ENCODE measurements at places on chromosomes 11 and 22. TPM values are rescaled to one million over a fixed set of nuclear protein-coding genes. Genes with fewer than 3 reads are reported as not detected.

NEAT1 gene
- 26.4 TPM for total RNA-seq

IGSF22 gene
- total RNA-seq: 0.22 TPM

TMEM258 gene
- total RNA-seq: 116 TPM

LMNTD2 gene
- 1.1 TPM for total RNA-seq

- no peak for DNase-seq
Measured at GRCh38 chr22:35783943-35784614, 66.4 kb downstream of the APOL5 start.

DNA sequence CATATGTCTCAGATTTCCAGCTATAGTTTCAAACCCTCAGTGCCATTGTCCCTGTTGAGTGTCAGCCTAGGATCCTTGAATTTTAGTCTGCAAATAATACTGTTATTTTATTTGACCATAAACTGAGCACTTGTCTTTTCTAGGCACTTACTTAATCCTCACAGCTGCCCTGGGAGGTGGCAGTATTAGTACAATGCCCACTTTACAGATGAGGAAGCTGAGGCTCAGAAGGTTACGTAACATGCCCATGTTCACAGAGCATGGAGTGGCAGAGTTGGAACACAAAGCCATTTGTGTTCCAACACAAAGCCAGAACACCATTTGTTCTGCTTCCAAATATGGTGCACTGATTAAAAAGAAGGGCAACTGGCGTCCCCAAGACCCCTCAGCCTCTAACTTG lies 38.2 kb upstream of the ALX4 start:
- no peak for DNase-seq

DNA sequence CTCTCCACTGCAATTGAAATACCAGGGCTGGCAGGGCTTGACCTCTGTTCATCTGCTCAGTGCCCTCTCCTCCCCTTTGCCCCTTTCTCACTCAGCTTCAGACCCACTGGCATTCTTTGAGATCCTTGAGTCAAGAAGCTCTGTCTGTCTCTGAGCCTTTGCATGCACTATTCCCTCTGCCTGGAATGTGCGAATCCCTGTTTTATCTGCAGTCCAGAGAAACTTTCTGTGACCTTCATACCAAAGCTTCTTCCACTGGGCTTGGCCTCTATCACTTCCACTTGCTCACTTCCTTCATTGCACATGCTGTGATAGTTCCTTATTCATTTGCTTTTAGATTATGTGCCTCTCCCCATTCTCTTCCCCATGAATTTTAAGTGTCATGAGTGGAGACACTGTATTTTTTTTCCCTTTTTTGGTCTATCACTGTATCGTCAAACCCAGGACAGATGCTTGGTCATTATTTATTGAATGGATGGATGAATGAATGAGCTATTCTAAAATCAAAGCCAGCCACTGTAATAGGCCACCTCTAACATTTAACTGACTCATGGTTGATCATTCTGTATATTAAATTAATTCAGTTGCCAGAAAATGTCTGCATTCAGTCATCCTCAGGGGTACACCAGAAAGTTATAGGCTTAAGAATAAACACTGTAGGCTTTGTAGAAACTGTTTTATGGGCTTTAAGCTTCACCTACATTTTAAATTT lies 88.7 kb upstream of the TIMP3 start:
- no peak for DNase-seq

GRCh38 chr11:18245396-18245795 lies 3.1 kb downstream of the SAA2 start:
- no peak for DNase-seq

GRCh38 chr11:399731-400211 lies 5.8 kb downstream of the PKP3 start:
- no peak for DNase-seq

DNA sequence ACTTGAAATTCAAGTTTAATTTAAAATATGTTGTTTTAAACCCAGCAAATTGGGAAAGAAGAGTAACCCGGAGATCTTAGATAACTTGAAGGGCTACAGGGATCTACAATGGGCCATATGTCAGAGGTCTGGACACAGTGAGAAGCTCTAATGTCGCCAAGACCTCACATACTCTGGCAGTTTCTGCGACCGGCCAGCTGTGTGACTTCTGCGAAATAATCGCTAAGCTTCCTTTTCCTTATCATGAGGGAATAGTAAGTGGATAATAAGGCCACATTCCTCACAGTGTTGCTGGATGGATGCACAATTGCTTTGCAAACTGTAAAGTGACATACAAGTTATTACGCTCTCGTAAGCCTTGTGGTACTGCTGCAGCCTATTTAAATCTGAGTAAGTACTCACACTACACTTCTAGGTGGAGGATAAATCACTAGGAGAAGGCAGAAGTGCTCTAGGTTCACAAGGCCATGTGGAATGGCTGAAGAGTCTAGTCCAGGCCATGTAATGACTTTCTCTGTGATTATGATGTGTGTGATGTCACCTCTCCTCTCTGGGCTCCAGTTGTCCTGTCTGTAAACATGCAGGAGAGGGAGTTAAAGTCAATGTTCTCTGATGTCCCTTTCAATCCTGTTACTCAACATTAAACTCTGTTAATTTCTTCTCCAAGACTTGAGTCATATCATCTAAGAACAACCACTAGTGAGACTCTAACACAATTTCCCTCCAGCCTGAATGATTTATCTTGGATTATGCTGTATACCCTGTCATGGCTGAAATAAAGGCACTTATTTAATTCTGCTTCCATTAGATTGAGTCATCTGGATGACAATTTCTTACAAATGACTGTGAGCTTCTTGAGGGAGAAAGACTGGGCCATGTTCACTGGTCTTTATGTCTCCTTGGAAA lies 192.6 kb upstream of the NARS2 start:
- DNase-seq: no peak

DNA sequence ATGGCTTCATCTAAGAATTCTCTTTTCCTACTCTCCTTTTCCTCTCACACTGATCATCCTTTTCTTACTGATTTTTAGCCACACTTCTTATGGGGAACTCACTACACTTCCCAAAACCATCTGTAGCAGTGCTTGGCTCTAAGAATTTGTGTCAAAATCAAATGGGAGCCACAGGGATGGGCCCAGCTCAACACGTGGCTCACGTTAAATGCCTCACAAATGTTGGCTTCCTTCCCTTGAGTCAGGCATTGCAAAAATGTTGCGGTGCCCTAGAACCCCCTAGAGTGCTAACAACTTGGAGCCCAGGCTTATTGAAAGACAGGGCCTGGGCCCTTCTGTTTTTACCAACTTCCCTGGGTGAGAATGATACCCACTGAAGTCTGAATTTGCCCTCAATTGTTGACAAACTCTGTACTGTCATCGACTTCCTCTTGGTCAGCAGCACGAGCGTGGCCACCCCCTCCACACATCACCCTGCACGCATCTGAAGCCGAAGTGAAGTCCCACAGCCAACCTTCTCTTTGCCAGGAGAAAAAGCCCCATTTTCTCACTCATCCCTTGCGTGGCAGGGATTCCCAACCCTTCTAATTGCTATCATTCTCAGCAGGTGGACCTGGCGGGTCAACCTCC lies 69.7 kb downstream of the ELFN2 start:
- DNase-seq: no peak

GRCh38 chr11:124674168-124674517 lies 439 bp downstream of the SPA17 start:
- DNase-seq: no peak

DNA sequence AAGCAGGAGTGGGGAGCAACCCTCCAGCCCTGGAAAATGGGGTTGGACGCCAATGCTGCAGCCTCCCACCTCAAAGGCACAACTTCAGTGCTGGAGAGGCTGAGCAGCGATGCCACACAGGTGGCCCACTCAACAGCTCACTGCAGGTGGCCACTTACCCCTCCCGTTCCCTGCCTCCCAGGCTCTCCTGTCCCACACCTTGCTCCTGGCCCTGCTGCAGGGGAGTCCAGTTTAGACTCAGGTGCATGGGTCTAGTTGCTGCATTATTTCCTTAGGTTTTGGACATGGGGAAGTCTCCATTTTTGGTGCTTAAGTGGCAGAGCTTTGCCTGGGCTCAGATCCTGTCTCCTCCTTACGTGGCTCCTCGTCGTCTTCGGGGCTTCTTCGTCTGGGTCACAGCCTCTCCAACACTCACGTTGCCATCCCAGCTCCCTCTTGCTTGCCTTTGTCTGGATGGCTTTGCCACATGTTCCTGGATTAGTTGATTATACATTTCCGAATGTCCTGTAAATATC lies 898.3 kb downstream of the BRD1 start:
- DNase-seq: no peak

DNA sequence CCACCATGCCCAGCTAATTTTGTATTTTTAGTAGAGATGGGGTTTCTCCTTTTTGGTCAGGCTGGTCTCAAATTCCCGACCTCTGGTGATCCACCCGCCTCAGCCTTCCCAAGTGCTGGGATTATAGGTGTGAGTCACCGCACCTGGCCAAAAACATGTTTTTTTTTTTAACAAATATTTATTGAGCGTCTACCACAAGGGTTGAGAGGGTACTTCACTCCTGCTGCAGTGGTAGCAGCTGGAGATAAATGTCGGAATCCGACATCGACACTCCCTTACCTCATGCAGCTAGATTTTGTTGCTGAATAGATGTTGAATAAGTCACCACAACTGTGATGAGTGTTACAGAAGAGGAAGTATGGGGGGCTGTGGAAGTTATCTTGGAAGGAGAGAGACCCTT lies 971 bp downstream of the DNAJB13 start:
- DNase-seq: no peak

DNA sequence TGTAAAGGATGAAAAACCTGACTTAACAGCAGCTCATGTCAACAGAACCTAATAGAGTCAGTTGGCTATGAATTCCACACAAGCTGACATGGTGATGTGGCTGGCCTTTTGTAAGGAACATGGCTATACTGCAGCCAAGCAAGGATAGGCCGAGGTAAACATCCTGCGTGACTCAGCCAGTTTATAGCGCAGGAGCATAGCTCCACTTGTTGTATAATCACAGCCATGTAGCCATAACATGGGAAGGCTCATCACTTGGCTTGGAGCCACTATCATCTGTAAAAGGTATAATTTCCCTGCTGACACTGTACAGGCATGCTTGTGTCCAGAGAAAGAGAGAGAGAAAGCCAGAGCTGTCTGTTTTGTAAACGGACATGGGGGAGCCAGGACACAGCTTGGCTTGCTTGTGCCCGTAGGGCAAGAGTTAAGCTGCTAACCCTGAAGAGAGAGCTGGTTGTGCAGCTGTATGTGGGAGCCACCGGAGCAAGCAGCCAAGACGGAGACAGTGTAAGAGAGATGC lies 104.4 kb upstream of the PLET1 start:
- DNase-seq: peak; percentile 73

DNA sequence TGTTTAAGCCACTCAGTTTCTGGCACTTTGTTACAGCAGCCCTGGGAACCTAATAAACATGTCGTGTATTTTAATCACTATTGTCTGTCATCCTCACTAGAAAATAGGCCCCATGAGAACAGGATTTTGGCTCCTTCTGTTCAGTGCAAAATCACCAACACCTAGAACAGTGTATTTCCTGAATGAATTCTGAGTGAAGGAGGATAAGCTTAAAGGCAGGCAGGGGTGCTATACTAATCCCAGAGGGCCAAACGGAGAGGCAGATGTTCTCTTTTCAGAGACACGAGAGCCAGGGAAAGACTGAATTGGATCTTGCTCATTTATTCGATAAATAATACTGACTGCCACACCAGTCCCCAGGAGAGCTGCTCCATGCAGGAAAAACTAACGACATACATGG lies 10.4 kb downstream of the SMCO4 start:
- DNase-seq: no peak

DNA sequence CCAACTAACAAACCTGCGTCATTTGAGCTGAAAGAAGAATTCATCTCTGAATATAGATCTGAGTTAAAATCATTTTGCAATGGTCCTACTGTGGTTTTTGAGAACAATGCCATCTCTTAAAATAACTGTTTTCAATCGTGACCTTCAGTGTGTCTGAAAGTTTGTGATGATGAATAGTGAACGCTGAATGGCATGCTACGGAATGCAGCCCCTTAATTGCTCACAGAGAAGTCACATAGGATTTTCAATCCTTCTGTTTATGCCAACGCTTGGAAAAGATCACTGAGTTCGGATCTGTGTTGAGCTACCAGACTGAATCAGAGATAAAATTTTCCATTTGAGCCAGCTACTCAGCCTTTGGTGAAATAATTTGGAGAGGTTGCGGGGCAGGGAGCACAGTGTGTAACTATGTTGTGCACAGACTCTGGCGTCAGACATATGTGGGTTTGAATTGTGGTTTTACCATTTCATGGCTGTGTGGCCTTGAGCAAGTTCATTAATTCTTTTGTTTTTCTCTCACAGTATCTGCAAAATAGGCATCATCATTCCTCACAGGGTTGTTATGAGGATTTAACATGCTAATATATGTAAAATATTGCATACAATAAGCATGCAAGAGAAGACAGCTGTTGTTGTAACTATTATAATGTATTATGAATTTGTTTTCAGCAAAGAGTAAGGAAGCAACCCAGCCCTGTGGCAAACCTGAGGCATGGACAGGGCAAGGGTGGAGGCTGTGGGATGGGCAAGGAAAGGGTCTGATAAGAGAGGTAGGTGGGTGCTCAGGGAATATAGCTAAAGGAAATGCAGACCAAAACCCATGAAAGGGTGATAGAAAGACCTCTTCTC lies 679.9 kb downstream of the KCNA4 start:
- DNase-seq: no peak

- DNase-seq: peak; percentile 97
Measured at GRCh38 chr11:95917193-95918036, 6.5 kb downstream of the MTMR2 start.

DNA sequence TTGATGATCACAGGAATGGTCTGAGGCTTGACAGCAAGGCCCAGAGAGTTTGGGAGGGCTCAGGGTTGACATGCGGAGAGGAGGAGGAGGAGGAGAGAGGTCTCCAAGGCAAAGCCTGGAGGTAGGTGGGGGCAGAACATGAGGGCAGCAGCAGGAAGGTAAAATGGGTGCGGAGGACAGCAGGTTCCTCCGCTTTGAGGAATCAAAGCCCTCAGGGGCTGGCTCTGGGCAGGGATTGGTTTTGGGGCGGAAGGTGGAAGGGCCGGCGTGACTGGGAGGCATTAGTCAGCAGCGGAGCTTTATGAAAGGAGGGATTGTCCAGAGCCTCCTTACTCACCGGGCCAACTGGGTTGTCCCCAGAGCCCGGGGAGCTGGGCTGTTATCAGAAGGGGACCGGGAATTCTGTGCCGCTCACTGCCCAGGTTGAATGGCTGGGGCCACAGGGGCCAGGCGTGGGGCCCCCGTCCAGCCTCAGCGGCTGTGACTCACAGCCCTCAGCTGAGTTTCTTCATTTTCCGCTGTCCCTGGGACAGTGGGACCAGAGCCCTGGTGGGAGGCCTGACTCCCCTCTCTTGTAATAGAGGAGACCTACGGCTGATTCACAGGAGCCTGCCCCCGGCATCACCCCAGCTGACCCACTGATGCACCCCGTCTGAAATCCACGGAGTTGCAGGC lies 36.2 kb downstream of the LIF start:
- no peak for DNase-seq

GRCh38 chr22:23093051-23093788 lies 22.9 kb downstream of the GNAZ start:
- DNase-seq: no peak

All from lung microvascular endothelial cell (primary cell).